ENCODE measurements at places on chromosomes 6 and 20.
A peak's percentile ranks its signal among the peaks of the same experiment; 100 is the strongest.

GRCh38 chr20:9615766-9616454 lies 101.5 kb downstream of the LAMP5 start:
- no peak for DNase-seq

GRCh38 chr6:82521369-82521768 lies 157.8 kb downstream of the TPBG start:
- no peak for DNase-seq

DNA sequence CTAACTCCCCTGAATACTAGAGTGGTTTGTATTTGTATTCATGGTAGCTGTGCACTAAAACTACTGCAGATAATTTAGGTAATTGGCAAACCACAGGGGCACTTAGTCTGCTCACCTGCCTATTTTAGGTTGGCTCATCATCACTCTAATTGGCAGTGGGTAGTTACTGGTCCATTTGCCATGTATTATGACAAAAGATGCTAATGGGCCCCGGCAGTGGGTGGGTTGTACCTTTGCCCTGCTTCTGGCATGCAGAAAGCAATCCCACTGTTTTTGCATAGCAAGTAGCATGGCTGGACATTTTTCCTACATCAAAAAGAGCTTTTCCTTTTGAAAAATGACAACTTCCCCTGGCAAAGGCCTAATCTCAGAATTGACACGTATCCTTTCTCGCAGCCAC lies 741.4 kb upstream of the MAP3K7 start:
- no peak for DNase-seq

DNA sequence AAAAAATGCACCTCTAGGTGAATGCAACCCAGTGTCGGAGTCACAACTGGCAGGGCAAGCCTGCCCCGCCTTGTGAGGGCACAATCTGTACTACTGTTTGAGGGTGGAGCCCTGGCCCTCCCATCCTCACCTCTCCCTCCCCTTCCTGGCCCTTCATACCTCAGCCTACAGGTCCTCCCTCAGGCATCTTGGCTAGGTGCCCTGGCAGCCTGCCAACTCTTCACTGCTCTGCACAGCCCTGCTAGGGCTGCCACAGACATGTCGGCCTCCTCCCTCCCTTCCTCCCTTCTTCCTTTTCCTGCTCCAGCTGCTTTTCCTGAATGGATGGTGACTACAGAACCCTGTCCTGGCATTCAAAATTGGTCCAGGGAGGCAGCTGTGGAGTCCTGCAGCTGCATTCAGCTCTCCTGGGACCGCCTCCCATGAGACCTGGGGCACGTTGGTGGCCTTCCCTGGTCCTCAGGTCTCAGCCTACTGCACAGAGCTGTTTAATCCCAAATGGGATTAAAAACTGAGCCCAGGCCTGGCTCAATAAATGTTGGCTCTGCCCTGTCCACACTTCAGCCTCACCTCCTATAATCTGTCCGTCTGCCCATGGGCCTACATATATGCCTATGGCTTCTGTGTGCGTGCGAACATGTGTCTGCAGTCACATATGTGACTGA lies 52.7 kb downstream of the CDH22 start:
- DNase-seq: peak; percentile 58
